ENCODE measurements at places on chromosomes 1 and 21. TPM values are rescaled to one million over a fixed set of nuclear protein-coding genes. Genes with fewer than 3 reads are reported as not detected.

GRCh38 chr1:176794897-176795508 is 332.0 kb downstream of the PAPPA2 start:
- no peak for DNase-seq

- DNase-seq = no peak
Observed at GRCh38 chr1:11059155-11059967, 457 bp downstream of the SRM start.

- DNase-seq = no peak
Observed at GRCh38 chr1:31523769-31524168, 52.5 kb upstream of the TINAGL1 start.

GRCh38 chr21:25893191-25893590 is 158.4 kb downstream of the GABPA start:
- DNase-seq = no peak

Gene TEDDM1
- not detected for total RNA-seq

DNA sequence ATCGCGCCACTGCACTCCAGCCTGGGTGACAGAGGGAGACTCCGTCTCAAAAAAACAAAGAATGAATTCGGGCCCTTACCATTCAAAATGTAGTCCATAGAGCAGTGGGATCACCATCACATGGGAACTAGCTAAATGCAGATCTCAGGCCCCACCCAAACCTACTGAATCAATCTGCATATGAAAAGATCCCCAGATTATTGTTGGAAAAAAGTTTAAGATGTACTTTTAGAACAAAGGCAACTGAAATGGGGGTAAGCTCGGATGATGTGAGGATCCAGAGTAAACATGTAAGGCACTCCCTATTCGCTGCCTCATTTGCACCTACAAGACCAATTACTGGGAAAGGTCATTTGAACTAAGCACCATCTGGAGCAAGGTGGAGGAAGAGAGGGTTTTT is 803 bp upstream of the FLAD1 start:
- no peak for DNase-seq

DNA sequence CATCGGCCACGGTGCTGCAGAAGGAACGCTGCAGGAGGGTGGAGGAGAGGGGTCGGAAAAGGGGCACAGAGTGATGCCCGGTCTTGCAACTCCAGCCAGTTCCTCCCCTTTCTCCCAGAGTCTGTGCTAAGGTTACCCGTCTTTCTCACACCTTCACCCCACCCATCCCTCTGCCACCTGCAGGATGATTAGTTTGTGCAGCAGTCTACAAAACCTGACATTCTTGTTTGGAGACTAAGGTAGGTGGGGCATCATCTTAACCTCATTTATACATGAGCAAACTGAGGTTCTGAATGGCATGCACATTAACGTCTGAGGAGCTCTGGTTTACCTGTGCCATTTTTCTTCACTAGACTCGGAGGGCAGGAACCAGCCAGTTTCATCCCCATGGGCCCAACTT is 232.3 kb downstream of the GRIK3 start:
- DNase-seq = no peak

GRCh38 chr1:85992791-85993190 is 163.8 kb downstream of the COL24A1 start:
- DNase-seq = no peak

Gene KCND3
- not detected for total RNA-seq

GRCh38 chr1:85303440-85304162 is 27.2 kb upstream of the BCL10 start:
- no peak for DNase-seq

DNA sequence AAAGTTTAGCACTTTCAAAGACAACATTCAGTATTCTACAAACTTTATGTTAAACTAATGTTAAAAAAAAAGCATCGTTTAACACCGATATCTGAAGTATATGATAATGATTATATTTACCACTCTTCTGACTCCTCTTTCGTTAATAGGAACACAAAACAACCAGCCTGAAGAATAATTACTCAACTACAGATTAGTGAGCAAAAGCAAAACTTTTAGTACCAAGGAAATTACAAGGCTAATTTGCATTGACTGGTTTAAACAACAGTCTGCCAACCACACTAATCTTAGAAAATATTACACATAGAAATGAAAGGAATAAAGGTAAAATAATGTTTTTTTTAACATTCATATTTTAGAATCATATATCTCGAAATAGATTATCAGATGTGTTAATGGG is 500.7 kb downstream of the LMO4 start:
- DNase-seq = no peak

Gene STYXL2
- total RNA-seq = not detected

Gene HENMT1
- total RNA-seq = 26.7 TPM

DNA sequence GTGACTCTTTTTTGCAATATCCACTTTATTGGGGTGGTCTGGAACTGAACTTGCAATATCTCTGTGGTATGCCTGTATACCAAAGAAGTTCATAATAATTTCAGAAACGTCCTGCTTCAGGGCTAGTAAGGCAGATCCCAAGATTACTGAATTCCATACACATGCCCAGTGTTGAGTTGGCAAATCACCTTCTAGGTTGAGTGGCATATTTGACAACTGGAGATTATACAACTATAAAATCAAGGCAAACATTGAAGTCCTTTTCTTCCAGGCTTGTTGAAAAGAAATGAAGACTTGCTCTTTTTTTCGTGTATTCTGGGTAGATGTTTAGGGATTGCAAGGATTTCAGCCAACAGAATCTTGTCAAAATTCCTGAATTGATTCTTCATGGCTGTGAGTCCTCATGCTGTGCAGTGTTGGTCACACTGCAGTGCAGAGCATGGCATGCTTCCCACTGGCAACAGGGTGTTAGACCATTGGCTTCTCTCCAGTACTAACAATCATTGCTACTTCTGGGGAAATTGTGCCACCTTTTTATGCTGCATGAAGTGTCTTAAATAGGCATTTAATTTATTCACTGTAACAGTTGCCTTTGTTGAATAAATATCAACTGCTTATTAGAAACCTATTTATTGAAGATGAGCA is 367.1 kb upstream of the ADGRL4 start:
- no peak for DNase-seq

- no peak for DNase-seq
Observed at GRCh38 chr1:228925691-228926090, 190.4 kb downstream of the RHOU start.

Gene MAB21L3
- total RNA-seq = not detected
